AML-193 (cell line): ENCODE measurements at places on chromosomes 2 and 18.

- no peak for DNase-seq
Measured at GRCh38 chr2:96924775-96925747, 55.2 kb upstream of the SEMA4C start.

GRCh38 chr2:85734942-85735608 lies 18.7 kb upstream of the ATOH8 start:
- no peak for DNase-seq

- no peak for DNase-seq
Measured at GRCh38 chr2:137316075-137316474, 550.7 kb downstream of the THSD7B start.

- no peak for DNase-seq
Measured at GRCh38 chr2:239152239-239152915, 248.4 kb downstream of the HDAC4 start.

- no peak for DNase-seq
Measured at GRCh38 chr18:47701134-47701533, 229.3 kb downstream of the SMAD2 start.
